ENCODE measurements at places on chromosomes 4 and X.

DNA sequence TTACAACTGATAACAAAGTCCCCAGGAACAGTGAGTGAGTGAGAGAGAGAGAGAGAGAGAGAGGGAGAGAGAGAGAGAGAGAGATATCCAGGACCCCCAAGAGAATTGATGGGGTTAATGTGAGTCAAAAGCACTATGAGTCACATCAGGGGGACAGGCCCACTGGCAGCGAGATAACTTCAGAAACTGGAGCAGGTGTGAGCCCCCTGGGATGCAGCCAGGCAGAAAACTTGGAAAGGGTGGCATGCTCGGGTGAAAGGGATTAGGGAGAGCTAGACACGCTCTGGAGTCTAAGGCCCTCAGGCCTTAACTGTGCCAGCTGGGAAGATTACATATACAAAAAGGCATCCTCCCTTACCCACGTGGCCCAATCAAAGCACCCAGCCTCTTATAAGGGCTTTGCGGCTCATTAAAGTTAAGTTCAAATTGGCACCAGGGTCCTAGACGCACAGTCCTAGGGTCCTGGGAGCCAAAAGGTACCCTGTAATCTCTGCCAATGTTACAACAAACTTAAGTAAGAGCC, 841 bp downstream of the ACOT9 start:
- DNase-seq: peak; percentile 20

DNA sequence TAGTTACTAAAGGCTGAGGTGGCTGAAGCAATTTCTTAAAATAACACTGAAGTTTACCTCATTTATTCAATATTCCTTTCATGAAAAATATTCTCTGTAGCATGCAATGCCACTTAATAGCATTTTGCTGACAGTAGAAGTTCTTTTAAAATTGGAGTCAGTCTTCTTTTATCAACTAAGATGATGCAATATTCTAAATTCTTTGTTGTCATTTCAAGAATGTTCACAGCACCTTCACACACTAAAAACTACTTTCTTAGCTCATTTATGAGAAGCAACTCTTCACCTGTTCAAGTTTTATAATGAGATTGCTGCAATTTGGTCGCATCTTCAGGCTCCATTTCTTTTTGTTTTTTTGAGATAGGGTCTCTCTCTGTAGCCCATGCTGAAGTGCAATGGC, 48.8 kb downstream of the ANAPC10 start:
- no peak for DNase-seq

DNA sequence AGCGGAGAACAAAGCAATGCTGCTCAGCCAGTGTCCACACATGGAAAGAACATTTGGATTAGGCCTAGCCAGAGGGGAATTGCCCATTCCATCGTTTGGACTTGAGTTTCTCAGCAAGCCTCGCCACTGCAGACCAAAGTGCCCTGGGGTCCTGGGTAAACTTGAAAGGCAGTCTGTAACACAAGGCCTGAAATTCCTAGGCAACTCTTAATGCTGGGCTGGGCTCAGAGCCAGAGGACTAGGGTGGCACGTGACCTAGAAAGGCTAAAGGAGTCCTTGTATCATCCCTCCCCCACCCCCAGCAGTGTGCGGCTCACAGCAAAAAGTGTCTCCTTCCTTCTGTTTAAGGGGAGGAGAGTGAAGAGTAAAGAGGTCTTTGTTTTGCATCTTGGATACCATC, 210.4 kb upstream of the ARX start:
- no peak for DNase-seq

DNA sequence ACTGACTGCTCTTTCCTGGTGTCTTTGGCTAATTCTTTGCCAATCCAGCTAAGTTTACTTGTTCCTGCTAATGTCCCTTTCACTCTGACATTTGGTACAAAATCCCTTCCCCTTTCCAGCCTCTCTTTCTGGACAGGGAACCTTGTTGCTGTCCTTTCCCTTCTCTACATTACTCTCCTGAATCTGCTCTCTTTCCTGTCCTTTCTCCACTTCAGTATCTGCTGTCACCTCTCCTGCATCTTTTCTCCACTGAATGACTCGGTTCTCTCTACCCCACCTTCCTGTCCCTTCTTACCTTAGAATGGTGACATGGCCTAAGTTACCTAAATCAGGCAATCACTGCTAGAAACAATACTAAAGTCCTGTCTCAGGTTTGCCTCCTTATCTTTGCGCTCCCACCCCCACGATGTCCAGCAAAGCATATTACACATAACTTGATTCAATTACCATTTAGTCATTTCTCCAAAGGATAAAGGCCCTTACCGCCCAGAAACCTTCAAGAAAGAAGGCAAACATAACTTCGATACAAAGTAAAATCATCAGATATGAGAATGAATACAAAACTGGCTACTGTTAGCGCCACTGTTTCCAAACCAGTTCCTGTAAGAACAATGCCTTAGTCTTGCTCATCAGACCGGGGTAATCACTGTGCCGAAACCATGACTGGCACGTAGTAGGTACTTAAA, 890 bp downstream of the BOD1L1 start:
- DNase-seq: no peak

GRCh38 chr4:3484057-3484973, 21.2 kb downstream of the DOK7 start:
- peak; percentile 2 for DNase-seq

DNA sequence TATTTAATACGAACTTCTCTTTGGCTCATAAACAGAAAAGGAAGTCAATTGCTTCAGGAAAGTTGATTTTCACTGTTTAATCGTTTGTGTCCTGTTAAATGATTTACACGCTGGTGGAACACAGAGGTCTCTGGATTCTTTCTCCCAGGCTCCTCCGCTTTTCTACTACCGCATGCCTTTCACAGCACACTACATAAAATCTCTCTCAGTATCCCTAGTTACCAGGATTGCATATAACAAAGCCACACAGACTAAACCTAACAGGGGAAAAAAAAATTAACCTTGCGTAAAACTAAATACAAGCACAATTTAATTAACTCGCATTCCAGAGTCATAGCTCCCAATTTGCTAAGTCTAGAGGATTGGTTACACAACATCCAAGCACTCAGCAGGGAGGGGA, 133.9 kb downstream of the CORIN start:
- DNase-seq: no peak

DNA sequence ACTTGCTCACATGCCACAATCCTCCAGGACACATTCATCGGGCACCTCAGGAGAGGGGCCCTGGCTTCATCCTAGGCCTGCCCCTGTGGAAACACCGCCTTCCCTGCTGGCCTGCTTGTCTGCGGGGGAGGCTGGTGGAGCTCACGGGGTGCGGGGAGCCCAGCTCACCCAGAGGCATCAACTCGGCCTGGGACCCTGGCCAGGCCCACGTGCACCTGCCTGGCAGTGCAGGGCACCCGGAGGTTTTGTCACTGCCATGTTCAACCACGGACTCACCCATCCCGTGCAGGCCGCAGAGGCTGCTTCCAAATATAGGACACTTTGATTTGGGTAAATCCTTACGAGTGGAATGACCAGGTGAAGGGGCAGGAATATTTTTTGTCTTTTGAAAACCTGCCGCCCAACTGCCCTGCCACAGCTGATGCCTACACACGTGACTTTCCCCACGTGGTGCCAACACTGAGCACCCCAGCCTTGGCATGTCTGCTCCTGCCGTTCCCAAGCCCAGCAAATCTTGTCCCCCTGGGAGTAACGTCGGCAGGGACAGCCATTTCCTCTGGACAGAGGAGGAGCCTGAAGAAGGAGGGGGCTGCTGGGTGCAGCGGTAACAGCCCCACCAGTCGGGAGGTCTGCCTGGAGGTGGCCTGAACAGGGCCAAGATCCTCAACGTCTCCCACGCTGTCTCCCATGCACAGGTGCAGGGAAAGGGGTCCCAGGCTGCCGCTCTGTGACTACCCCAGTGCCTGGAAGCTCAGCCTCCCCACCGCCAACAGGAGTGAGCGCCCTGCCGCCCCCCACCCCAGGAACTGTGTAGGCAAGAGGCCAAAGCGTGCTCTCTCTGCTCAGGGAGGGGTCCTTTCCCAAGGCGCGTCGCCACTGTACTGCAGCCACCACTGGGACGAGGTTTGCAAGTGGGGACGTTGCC, 8.5 kb downstream of the MXD4 start:
- no peak for DNase-seq
